ENCODE measurements at places on chromosomes 3 and 15.

DNA sequence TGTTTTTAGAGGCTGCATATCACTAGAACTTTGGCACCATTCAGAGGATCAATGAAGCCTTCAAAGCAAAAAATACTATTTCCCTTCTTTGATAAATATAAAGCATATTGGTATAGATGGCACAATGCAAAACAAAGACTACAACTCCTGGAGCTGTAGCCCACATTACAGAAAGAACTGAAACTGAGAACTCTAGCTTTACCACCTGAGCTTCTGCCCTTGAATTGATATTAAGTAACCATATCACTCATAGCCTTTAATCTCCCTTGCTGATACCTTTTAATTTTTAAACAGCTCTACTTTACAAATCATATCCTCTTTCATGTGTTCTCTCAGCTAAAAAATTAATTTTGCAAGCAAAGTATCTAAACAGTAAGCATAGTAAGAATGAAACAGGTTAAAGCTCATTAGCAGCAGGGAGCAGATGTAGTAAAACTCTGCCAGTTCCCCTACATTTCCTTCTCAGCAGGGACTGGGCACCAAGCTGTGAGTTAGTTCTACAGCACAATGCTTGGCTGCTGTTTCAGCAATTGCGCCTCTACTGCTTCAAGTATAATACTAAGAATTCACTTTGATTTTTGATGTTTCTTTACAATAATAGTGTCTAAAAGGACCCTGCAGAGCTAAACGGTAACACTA, 97.9 kb upstream of the NANOGP8 start:
- no peaks in the 10 kb centered on the region for H3K27me3 ChIP-seq
- DNase-seq = peak; percentile 71
- peaks cover 4% of the 10 kb centered on the region for H3K4me1 ChIP-seq
- H3K36me3 ChIP-seq = no peaks in the 10 kb centered on the region
- no peak overlapping the region for H3K27ac ChIP-seq

- H3K27me3 ChIP-seq = no peaks in the 10 kb centered on the region
- H3K4me3 ChIP-seq = no peak overlapping the region
- no peaks in the 10 kb centered on the region for H3K36me3 ChIP-seq
Measured at GRCh38 chr3:37526511-37526910, 335.2 kb upstream of the CTDSPL start.

DNA sequence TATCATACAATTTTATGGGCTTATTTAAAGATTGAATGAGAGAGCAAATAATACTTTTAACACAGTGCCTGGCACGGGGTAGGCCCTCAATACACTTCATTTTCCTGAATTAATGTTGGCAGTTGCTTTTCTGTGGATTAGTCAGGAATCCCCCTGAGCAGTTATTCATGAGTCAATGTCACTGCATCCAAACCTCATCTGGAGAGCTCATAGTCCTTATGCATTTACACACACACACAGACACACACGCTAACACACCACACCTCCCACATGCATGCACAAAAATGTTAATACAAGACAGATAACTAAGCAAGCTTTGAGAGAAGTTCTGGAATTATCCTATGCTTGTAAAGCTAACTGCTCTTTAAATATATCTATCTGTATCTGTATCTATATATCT, 34.0 kb upstream of the TNFAIP8L3 start:
- H3K27ac ChIP-seq = no peak overlapping the region
- no peak overlapping the region for H3K4me3 ChIP-seq
- H3K27me3 ChIP-seq = no peaks in the 10 kb centered on the region
- no peaks in the 10 kb centered on the region for H3K4me1 ChIP-seq
- no peaks in the 10 kb centered on the region for H3K36me3 ChIP-seq

DNA sequence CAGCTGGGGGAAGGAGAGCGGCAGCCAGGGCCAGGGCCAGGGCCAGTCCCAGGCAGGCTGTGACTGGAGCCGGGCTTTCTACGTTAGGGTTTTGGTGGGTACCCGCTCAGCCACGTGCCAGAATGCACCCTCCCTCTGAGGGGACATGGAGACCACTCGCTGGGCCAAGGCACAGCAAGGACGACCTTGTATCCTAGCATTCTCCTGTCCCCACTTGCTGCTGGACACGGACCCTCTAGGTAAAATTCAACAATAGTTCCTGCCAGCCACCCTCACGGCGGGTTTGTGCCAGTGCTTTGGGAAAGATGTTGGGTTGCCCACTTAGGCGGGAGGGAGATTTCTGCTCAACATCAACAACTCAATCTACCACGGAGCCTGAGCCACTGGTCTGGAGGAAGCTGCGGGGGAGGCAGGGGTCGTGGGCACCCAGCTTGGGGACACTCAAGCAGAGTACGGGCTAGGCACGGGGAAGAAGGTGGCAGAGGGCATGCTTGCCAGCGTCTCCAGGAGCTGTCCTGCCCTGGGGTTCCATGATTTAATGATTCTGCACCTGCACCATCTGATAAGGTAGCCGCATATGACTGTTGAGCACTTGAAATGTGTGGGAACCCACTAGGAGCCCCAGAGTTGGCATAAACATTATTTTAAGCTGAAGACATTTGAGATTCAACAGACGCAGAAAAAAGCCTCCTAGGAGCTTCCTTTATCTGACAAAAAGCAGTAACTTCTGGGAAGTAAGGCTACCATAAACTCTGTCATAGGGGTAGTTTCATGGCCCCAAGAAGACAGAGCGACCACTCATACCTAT, 22.5 kb upstream of the C15orf39 start:
- H3K36me3 ChIP-seq = no peaks in the 10 kb centered on the region
- DNase-seq = no peak
- H3K27me3 ChIP-seq = no peaks in the 10 kb centered on the region
- no peak overlapping the region for H3K27ac ChIP-seq
- H3K4me1 ChIP-seq = no peaks in the 10 kb centered on the region
- peak overlapping the region; percentile 42 for H3K4me3 ChIP-seq

DNA sequence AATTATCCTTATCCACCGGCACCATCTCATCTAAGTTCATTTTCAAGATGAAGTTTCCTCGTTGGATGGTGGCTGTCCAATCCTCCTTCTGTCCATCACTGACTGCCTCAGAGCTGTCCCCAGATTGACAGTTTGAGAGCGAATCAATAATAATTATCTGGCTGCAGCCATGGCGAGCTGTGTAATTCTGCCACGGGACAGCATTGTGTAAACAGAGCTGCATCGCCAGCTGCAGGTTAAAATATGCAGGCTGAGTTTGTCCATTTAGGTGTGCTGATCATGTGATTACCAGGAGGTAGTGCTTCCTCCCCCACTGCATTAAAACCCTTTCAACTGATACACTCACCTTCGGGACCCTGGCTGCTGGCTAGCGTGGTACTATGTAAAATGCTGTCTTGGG, 461.9 kb upstream of the ONECUT1 start:
- no peaks in the 10 kb centered on the region for H3K4me1 ChIP-seq
- H3K4me3 ChIP-seq = no peak overlapping the region
- no peak overlapping the region for H3K27ac ChIP-seq
- DNase-seq = no peak
- H3K27me3 ChIP-seq = no peaks in the 10 kb centered on the region
- no peaks in the 10 kb centered on the region for H3K36me3 ChIP-seq

GRCh38 chr3:44160818-44161217, 80.9 kb upstream of the TOPAZ1 start:
- H3K36me3 ChIP-seq = no peaks in the 10 kb centered on the region
- no peaks in the 10 kb centered on the region for H3K4me1 ChIP-seq
- no peak overlapping the region for H3K27ac ChIP-seq
- no peaks in the 10 kb centered on the region for H3K27me3 ChIP-seq
- no peak for DNase-seq

DNA sequence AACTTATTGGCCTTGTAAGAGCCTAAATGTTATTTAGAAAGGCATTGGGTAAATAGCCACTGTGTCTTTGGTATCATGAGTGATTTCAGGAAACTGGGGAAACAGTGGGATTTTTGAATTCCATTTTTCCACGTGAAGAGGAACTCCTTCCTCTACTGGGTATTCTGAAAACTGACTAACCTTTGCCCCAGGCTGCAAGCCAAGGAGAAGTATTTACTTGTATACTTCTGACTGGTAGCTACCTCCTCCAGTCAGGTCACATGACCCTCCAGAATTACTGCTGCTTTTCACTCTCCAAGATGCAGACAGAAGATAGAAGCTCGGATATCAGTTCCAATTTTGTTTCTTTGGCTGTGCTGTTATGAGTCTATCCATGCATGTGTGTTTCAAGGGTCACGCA, 50.9 kb upstream of the MAP3K13 start:
- no peak overlapping the region for H3K27ac ChIP-seq
- H3K4me3 ChIP-seq = no peak overlapping the region
- peaks cover 21% of the 10 kb centered on the region for H3K36me3 ChIP-seq
- H3K27me3 ChIP-seq = no peaks in the 10 kb centered on the region
- 0 out of 2 replicates have a peak, but pooled peaks cover 2% of the 10 kb centered on the region for H3K4me1 ChIP-seq

DNA sequence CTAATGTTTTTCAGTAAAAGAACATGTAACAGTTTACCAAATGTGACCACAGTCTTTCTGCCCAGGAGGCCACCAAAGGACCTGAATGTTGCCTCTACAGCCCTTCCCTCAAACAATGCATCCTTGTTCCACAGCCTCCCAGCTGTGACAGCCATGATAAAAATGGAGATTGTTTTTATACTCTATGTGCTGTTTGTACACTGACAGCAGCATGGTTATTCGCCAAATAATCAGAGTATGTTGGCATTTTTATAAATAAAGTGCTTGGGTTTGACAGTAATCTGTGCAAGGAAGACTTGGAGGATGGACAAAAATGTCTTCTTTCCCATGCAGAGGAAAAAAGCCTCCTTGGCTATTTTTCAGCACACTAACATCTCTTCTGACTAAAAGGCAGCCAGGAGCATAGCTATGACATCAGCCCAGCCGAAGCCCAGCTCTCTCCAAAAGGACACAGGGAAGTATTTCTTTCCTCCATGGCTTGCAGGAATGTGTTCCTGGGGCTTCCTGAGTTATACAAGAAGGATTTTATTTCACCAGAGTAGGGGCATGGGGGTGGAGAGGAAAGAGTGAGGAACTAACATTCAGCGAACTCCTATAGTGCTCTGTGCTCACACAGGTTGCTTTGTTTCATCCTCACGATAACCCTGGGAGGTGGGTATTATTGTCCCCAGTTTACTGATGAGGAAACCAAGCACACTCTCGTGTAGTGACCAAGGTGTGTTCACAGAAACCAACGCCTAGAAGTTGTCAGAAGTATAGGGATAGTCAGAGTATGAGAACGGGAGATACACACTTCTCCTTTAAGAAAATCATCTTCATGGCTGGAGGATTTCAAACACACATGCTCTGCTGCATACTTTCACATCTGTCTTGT, 339.7 kb downstream of the MECOM start:
- no peaks in the 10 kb centered on the region for H3K27me3 ChIP-seq
- H3K36me3 ChIP-seq = no peaks in the 10 kb centered on the region
- no peak overlapping the region for H3K4me3 ChIP-seq

GRCh38 chr15:52021128-52021671, 2.2 kb downstream of the MAPK6 start:
- H3K27ac ChIP-seq = no peak overlapping the region
- H3K27me3 ChIP-seq = no peaks in the 10 kb centered on the region
- no peaks in the 10 kb centered on the region for H3K4me1 ChIP-seq
- H3K36me3 ChIP-seq = peaks cover 13% of the 10 kb centered on the region
- DNase-seq = no peak
- peak overlapping the region; percentile 80 for H3K4me3 ChIP-seq

- no peak overlapping the region for H3K27ac ChIP-seq
- DNase-seq = no peak
- H3K4me1 ChIP-seq = no peaks in the 10 kb centered on the region
- H3K36me3 ChIP-seq = peaks cover 4% of the 10 kb centered on the region
- no peak overlapping the region for H3K4me3 ChIP-seq
Measured at GRCh38 chr3:113423699-113424098, 17.6 kb downstream of the CFAP44 start.

- DNase-seq = no peak
- no peaks in the 10 kb centered on the region for H3K4me1 ChIP-seq
- H3K27me3 ChIP-seq = no peaks in the 10 kb centered on the region
- H3K27ac ChIP-seq = no peak overlapping the region
- H3K4me3 ChIP-seq = peak overlapping the region; percentile 98
Measured at GRCh38 chr3:155853214-155854140, 750 bp downstream of the SLC33A1 start.

DNA sequence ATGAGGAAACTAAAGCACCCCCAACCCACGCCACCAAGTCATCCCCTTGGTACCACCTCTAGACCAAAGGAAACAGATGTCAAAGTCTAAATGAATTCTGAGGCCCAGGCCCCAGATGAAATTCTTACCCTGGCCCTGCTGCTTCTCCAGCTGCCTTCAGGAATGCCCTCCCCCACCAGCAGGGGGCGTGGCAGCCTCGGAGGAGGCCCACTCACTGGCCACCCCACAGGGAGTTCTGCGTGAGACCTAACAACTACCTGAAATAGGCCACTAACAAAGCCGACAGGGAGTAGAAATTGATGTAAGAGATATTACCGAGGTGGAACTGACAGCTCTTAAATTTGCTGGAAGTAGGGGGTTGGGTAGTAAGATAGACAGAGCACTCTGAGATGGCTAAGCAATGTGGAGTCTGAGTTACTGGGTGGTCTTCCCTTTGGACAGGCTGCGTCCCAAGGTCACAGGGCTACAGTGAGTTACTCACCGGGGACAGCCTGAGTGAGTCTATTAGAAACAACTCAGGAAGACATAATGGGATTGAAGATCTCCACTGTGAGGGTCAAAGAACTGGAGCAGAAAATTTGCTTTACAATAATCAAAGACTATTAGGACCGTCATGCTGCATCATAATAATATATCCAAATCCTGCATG, 240.7 kb downstream of the SHOX2 start:
- no peaks in the 10 kb centered on the region for H3K36me3 ChIP-seq
- no peaks in the 10 kb centered on the region for H3K27me3 ChIP-seq
- H3K4me1 ChIP-seq = no peaks in the 10 kb centered on the region

DNA sequence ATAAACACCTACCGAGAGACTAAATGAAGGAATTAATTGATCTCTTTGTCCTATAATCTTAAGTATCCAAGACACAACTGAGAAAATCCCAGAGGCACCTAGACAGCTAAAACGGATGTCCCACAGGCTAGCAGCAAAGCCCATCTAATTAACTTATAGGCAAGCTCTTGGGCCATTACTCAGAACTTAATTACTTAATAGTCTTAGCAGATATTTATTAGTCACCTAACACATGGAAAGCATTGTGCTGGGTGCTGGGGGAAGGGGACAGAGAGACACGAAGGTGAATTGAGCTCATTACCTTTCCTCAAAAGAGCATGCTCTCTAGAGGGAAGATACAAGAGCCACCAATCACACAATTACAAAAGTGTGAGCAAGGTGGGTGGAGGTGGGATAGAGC, 189.8 kb upstream of the PROK2 start:
- no peaks in the 10 kb centered on the region for H3K27me3 ChIP-seq
- no peaks in the 10 kb centered on the region for H3K36me3 ChIP-seq
- H3K4me3 ChIP-seq = no peak overlapping the region
- H3K27ac ChIP-seq = no peak overlapping the region
- DNase-seq = no peak

- H3K36me3 ChIP-seq = no peaks in the 10 kb centered on the region
- no peak overlapping the region for H3K4me3 ChIP-seq
- DNase-seq = no peak
- H3K27ac ChIP-seq = no peak overlapping the region
Measured at GRCh38 chr15:71508081-71508682, 302.2 kb upstream of the NR2E3 start.

- no peaks in the 10 kb centered on the region for H3K27me3 ChIP-seq
- H3K4me1 ChIP-seq = no peaks in the 10 kb centered on the region
- H3K27ac ChIP-seq = no peak overlapping the region
- DNase-seq = no peak
- H3K4me3 ChIP-seq = peak overlapping the region; percentile 98
Measured at GRCh38 chr3:160402221-160403027, 3.0 kb downstream of the SMC4 start.
